Stimulated activated CD4-positive, alpha-beta T cell treated with anti-CD3 and anti-CD28 coated beads, TNF-alpha, amount 100 ng/mL, for 4 hours (primary cell): ENCODE measurements at places on chromosomes 11 and 22.

GRCh38 chr11:76856106-76856505 lies 4.6 kb upstream of the ACER3 start:
- no peak for DNase-seq

GRCh38 chr22:30290342-30291057 lies 1.2 kb upstream of the CASTOR1 start:
- DNase-seq, result no peak

GRCh38 chr11:70108250-70108649 lies 30.1 kb downstream of the ANO1 start:
- no peak for DNase-seq

DNA sequence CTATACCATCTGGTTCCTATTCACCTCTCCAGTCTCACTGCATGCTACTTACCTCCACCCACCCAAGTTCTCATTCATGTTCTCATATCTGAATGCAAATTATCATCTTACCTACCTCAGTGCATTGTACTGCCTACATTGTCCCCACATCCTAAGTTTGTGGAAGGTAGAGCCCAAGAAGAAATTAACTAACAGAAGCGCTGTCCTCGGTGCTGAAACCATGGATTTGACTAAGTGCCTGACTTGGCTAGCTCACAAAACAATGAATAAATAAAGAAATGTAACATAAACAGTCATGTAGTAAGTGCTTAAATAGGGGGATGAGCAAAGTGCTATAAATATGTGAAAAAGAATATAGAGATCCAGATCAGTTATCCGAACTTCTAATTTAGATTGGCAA lies 63.2 kb downstream of the GRIA4 start:
- DNase-seq, result no peak

DNA sequence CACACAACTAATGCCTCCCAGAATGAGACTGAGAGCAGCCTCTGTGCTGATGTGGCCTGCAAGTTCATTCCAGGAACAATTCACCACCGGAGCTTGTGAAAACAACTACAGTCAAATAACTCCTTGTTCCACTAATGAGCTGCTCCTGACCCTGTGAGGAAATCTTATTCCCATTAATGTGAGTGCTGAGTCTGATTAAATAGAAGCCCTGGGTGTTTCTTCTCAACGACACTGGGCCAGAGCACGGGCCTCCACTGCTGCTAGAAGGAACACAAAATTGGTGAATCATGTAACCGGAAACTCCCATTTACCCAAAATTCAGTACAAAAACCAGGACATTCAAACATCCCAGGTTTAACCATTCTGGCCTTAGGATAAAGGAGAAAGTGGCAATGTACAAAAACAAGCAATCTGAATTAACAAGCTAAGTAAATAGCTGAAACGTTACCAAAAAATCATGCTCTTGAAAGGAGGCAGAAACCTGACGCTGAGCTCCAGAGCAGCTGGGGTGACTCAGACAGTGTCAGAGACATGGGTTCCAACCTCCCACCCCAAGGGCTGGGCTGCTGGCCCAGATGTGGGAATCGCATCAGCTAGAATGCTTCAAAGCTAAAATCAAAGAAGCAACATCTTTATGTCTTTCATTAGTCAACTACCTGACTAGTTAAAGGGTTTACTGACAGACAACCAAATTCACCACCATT lies 26.7 kb downstream of the SERGEF start:
- no peak for DNase-seq

- DNase-seq, result no peak
Observed at GRCh38 chr11:64185175-64185692, 737 bp upstream of the STIP1 start.

- DNase-seq, result no peak
Observed at GRCh38 chr22:20118300-20119020, 1.4 kb upstream of the TRMT2A start.

GRCh38 chr22:32817137-32817730 lies 15.7 kb downstream of the TIMP3 start:
- DNase-seq, result no peak

DNA sequence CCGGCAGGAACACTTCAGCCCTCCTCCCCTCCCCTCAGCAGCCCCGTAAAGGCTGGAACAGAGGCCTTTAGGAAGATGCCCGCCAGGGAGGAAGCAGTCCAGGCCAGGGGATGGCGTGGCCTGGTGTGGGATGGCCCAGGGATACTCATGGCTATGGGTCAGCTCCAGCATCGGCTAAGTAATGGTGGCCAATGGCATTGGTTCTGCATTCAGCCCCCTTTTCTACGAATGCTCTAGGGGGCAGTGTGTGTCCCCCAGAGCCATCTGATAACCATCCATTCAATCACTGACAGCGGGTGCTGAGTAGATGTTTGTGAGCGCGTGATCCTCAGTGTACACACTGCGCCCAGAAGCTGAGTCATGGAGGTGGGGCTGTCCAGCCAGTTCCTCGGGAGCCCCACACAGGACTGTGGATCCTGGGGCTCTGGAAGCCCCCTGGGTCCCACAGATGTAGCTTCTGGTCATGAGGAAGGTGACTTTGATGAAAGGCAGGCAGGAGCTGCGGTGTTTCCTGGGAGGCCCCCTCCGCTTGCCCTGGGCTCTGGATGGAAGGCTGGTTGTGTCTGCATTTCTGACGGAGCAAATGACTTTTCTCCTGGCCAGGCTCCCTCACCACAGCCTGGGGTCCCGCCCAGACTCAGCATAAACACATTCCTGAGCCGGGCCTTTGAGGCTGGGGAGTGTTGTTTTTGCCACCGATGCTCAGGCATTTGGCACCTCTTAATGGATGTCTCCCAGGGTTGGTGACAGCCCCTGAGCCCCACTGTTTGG lies 46.5 kb downstream of the FBLN1 start:
- no peak for DNase-seq

GRCh38 chr11:69459848-69460539 lies 21.5 kb upstream of the LINC01488 start:
- DNase-seq, result no peak

- no peak for DNase-seq
Observed at GRCh38 chr11:91653079-91653754, 571.4 kb upstream of the FAT3 start.

DNA sequence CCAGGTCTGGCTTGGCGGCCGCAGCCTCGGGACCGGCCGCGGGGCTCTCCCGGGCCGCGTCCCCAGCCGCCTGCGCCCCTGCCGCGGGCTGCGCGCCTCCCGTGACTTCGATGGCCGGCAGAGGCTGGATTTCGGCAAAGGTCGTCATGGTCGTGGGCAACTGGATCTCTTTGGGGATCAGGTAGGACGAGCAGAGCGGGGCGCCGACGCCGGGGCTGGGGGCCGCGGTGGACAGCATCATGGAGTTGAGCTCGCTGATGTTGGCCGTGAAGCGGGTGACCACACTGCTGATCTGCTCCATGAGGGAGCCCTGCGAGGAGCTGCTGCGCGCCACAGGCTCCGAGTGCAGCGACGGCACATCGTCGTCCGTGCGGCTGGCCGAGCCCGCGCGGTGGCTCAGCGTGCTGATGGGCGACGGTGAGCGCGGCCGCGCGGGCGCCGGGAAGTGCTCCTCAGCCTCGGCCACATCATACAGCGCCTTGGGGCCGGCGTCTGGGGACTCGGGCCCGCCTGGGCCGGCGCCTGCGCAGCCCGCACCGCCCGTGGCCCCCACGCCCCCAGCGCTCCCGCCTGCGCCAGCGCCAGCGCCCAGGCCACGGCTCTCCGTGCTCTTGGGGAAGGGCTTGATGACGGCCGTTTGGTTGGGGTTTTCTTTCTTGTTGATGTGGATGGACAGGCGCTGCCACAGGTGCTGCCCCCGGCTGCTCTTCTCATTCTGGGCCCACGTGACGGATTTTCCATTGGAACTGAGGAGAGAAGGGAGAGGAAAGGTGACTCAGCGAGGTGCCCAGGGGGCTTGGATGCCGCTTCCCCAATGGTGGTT lies 171.4 kb upstream of the CTSC start:
- no peak for DNase-seq

GRCh38 chr11:130514316-130514715 lies 65.9 kb downstream of the ADAMTS15 start:
- no peak for DNase-seq

DNA sequence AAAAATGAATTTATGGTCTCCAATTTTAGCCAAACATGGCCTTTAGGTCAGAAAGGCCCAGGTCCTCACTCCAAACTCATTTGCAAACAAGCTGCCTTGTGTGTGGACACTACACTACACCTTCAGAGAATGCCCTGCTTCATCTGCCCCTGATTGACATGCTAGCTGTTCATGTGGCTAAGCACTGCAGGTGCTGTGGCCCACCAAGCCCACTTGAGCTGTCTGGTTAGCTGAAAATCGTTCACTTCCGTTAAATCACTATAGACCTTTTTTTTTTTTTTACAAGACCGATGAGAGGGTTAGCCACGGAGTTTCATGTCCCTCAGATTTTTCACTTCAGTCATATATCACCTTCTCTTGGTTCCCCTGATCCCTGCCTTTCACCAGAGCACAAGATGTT lies 39.3 kb downstream of the NF2 start:
- DNase-seq, result no peak

GRCh38 chr11:114179234-114179941 lies 116.8 kb upstream of the NNMT start:
- DNase-seq, result no peak

DNA sequence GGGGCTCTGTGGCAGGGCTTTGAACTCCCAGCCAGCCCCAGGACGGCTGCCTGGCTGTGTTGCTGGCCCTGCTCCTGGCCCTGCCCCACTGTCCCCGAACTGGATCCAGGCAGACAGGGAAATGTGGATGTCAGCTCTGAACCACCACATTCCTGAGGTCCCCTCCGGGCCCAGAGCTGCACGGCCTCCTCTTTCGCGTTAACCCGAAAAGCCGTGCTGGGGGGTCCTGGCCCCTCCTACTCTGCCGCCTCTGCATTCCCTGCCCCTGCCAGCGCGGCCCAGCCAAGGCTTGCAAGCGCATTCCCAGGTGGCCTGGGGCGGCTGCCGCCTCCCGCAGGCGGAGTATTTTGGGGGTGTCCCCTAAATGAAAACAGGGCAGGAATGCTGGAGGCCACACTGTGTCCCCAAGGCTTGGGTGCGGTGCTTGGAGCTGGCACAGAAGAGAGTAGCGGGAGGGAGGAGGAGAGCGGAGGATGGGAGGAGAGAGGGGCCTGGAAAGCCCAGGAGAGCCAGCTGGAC lies 5.4 kb downstream of the LINC01488 start:
- DNase-seq, result no peak

DNA sequence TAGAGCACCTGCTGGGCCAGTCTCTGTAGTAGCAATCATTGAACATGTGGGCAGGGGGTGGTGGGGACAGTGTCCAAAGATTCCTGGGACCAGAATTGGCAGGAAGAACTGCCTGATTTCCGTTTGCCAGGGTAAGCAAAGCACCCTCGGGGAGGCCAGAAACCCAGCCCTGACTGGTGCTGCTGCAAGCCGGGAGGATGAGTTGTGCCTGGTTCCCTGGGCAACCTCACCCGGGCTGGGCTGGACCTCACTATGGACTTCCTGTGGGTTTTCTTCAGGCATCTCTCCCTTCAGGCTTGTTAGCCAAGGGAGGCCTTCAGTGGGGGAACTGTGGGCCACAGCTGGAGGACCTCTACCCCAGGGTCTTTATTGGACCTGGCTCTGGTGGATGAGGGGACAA lies 8.0 kb upstream of the POU2F3 start:
- no peak for DNase-seq

GRCh38 chr22:42344361-42344905 lies 74.0 kb upstream of the TCF20 start:
- no peak for DNase-seq

DNA sequence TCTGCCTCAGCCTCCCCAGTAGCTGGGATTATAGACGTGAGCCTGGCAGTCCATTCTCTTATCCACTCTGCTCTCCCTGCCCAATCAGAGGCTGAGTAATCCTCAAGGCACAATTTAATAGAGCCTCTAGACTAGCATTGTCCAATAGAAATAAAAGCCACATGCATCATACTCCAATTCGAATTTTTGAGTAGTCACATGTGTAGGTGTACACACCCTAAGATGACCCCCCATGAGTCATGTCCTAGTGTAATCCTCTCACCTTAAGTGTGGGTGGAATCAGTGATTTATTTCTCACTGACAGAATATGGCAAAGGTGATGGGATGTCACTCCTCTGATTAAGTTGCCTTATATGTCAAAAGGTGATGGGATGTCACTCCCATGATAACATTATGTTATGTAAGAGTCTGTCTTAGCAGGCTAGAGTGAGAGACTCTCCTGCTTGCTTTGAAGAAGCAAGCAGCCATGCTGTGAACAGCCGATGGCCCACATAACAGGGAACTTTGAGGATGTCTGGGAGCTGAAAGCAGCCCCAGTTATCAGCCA lies 61.3 kb downstream of the MN1 start:
- DNase-seq, result no peak

DNA sequence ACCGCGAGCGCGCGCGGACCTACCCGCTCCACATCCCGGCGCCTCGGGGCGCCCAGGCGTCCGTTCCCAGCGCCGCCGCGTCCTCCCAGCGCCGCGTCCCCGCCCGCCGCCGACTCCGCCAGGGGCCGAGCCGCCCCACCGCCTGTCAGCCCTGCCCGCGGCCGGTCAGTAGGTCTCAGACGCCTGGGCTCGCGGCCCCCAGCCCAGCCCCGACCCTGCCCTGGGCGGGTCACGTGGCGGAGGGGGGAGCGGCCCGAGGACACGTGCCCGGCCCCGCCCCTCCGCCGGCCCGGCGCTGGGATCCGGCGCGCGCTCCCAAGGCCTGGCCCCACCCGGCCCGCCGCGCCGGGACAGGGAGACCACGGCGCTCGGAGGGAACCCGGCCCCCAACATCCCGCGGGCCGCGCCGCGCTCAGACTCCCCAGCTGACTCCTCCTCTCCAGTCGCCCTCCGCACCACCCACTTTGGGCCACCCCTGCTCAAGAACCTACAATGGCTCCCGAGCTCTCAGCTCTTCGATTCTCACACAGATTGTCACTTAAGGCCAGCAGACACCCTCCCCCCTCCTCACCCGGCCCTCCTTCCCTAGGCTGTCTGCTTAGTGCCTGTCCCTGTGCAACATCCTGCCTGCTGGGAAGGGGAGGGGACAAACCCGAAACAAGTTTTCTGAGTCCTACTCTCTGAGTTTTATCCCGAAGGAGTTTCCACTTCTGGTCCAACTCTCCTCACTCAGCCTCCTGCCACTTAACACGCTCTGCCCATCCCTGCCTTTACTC lies at the start of gene RAB3IL1:
RAB3IL1 (minus strand) TSS at position 233 of the 776 bp plus-strand sequence; CDS start at position 34, 199 bp downstream.
- no peak for DNase-seq
